Glutamatergic neuron (in vitro differentiated cells): ENCODE measurements at places on chromosomes 1 and 21. TPM values are rescaled to one million over a fixed set of nuclear protein-coding genes. Genes with fewer than 3 reads are reported as not detected.
A peak's percentile ranks its signal among the peaks of the same experiment; 100 is the strongest.

The FHAD1 gene
- not detected for total RNA-seq

The CELA2B gene
- total RNA-seq = not detected

The CASZ1 gene
- 18.3 TPM for total RNA-seq

The INPP5B gene
- 19.3 TPM for total RNA-seq

The ETV3L gene
- not detected for total RNA-seq

The MKNK1 gene
- total RNA-seq = 58.4 TPM

The TRPM2 gene
- total RNA-seq = not detected

The SDC3 gene
- total RNA-seq = 41.7 TPM

The TNNT2 gene
- total RNA-seq = not detected

The LENEP gene
- 1.3 TPM for total RNA-seq

The C1orf141 gene
- not detected for total RNA-seq

The SLC41A1 gene
- total RNA-seq = 6.2 TPM

The SLC30A2 gene
- total RNA-seq = not detected

The GCLM gene
- total RNA-seq = 14.9 TPM

The INSRR gene
- 6.9 TPM for total RNA-seq

The CELA2A gene
- total RNA-seq = not detected

GRCh38 chr1:162056043-162056442 lies 13.4 kb upstream of the NOS1AP start:
- DNase-seq = peak; percentile 75

- peak; percentile 60 for DNase-seq
Observed at GRCh38 chr1:244796719-244797406, 38.6 kb upstream of the COX20 start.

DNA sequence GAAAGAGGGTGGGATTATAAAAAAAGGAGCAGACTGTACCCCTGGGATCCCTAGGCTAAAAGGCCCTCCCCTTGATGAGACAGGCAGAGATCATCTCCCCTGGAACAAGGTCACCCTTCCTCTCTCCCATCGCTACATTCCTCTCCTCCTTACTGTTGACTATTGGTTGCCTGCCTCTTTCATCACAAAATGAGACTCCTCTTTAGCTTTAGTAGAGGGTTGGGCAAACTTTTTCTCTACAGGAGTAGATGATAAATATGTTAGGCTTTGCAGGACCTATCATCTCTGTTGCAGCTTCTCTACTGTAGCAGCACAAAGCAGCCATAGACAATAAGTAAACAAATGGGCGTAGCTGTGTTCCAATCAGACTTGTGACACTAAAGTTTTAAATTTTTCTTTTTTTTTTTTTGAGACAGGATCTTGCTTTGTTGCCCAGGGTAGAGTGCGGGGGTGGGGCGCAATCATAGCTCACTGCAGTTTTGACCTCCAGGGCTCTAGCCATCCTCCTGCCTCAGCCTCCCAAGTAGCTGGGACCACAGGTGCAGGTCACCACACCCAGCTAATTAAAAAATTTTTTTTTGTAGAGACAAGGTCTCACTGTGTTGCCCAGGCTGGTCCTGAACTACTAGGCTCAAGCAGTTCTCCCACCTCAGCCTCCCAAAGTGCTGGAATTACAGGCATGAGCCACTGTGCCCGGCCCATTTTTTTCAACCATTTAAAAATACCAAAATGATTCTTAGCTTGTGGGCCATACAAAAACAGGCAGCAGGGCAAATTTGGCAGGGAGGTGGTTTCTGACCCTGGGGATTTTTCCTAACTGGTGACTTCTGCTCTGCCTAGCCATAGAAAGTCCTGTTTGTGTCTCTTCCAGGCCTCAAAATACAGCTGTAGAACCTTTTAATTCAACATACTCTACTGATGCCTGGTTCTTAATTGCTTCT lies 15.1 kb downstream of the MCL1 start:
- DNase-seq = no peak

DNA sequence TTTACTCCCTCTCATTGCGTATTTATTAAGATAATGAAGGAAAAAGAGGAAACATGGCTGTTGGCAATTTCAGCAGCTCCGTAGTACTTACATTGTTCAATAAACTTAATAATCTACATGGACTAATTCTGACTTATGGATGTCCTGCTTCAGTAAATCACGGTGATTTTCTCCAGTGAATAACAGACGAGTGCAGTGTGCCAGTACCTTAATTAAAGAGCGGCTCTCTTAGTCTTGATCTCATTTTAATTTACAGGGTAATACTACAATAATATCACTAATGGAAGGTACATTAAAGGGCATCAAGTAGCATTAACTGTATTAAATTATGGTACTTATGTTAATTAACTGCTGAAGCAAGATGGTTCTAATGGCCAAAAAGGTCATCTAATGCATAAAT lies 187.2 kb downstream of the NTNG1 start:
- DNase-seq = no peak

- no peak for DNase-seq
Observed at GRCh38 chr1:230464671-230465070, 38.5 kb upstream of the PGBD5 start.

- DNase-seq = no peak
Observed at GRCh38 chr1:86965827-86966182, 51.4 kb downstream of the HS2ST1 start.

- DNase-seq = no peak
Observed at GRCh38 chr1:154802336-154802969, 67.6 kb downstream of the KCNN3 start.

GRCh38 chr1:243793298-243793697 lies 56.7 kb downstream of the AKT3 start:
- DNase-seq = no peak

- no peak for DNase-seq
Observed at GRCh38 chr1:86478416-86479156, 9.9 kb downstream of the CLCA1 start.

DNA sequence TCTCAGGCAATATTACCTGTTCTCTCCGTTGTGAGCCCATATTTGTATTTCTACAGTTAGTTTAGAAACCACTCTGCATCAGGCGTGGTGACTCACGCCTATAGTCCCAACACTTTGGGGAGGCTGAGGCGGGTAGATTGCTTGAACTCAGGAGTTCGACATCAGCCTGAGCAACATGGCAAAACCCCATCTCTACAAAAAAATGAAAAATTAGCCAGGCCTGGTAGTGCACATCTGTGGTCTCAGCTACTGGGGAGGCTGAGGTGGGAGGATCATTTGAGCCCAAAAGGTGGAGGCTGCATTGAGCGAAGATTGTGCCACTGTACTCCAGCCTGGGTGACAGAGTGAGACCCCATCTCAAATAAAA lies 19.7 kb upstream of the ID3 start:
- DNase-seq = no peak

DNA sequence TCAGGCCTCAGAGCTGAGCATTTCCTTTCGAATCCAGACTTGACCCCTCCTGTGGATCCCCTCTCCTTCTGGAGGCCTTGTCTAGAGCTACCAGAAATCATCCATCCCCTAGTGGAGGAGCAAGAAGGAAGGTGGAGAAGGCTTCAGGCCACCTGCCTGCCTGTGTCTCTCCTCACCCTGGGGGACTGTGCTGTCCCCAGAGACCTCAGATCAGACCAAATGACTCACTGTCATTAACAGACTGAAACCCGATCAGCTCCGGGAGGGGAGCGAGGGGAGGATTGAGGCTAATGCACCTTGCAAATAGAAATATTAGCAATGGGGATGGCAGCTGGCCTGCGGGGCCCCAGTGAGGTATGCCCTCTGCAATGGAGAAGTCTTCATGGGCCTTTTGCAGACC lies 2.1 kb downstream of the MYBPH start:
- DNase-seq = peak; percentile 64

DNA sequence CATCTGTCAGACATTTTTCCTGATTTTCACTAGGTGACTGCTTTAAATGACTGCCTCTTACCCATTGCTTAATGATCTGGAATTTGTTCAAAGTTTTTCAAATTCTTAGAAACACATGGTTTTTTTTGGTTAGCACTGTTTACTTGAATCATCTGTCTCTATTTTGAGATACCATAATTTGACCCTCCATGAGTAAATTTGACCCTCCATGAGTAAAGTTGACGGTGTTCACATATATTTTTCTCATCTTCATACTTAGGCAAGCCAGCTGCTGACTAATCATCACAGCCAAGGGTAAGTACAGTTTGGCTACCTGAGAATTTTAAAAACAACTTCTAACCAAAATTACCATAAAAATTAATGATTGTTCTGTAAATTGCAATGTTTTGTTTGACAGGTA lies 586.5 kb downstream of the PTBP2 start:
- no peak for DNase-seq

- no peak for DNase-seq
Observed at GRCh38 chr1:240134596-240134995, 42.9 kb downstream of the FMN2 start.

- DNase-seq = no peak
Observed at GRCh38 chr1:93499533-93499932, 51.6 kb downstream of the FNBP1L start.

DNA sequence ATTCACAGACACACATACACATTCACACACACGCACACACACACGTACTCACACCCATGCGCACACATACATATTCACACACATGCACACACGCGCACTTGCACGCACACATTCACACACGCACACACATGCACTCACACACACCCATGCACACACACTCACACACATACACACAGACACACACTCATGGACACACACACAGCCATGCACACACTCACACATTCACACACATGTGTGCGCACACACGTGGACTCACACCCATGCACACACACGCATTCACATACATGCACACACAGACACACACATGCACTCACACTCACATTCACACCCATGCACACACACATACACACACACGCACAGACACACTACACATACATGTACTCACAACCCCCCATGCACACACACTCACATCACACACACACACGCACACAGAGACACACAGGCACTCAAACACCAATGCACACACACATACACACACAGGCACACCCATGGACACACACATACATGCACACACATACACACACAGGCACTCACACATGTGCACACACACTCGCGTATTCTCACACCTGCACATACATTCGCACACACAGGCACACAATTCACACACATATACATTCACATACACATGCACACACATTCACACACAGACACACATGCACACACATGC lies 589.1 kb downstream of the PTPRU start:
- no peak for DNase-seq

DNA sequence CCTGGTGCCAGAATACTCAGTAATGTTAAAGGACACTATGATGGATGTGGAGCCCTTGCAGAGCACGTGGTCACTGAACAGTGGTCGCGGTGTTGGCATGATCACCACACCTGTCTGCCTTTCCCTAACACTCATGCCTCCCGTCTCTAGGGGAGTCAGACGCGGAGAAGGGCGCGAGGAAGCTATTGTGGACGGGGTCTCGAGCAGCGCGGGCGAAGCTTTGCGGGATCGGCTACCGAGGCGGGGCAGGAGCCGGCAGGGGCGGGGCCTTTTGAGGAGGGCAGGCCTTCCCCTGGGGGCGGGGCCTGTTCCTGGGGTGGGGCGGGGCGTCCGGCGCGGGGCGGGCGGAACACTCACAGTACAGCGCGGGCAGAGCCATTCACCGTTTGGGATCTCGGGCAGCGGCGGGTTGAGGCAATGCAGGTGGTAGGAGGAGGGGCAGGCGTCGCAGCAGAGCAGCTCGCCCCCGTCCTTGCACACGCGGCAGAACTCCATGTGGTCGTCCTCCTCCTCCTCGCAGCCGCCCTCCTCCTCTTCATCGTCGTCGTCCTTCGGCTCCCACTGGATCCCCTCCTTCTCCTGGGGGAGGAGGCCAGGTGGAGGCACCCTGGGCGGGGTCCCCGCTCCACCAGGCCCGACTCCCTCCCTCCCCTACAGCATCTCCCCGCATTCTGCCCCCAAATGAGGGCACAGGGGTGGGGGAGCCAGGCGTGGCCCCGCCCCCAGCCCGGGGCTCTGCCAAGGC lies 31.5 kb downstream of the CHD5 start:
- DNase-seq = peak; percentile 87

DNA sequence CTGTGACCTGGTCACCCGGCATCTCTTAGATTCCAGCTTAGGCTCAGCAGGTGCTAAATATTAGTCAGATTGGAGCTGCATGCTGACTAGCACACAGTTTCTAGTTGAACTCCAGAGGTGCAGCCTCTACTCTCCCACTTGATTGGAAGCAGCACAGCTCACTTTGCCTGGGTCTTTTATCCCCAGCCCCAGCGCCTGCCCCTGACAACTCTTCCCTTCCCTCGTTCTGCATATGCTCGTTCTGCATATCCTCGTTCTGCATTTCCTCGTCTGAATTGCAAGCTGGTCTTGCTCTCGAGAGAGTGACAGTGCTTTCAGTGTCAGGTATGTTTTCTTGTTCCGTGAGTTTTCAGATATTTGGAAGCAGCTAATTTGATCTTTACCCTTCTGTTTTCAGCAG lies 11.7 kb downstream of the COL18A1 start:
- peak; percentile 13 for DNase-seq

DNA sequence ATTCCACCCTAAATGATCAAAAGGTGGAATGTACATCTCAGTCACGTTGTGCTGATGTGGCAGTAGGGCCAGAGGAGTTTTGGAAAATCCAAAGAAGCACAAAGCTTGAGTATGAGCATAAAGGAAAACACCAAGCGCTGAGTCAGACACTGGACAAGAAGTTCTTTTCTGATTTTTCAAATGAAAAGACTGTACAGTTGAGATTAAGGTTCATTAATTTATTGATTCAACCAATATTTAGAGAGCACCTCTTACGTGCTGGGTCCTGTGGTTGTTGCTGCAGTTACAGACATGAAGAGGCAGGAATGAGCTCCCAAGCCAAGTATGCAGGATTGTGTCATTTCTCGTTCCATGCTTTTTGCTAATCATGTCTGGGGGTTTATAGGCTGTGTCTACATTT lies 28.9 kb upstream of the APP start:
- DNase-seq = no peak

- no peak for DNase-seq
Observed at GRCh38 chr1:53071915-53072314, 9.9 kb downstream of the PODN start.

DNA sequence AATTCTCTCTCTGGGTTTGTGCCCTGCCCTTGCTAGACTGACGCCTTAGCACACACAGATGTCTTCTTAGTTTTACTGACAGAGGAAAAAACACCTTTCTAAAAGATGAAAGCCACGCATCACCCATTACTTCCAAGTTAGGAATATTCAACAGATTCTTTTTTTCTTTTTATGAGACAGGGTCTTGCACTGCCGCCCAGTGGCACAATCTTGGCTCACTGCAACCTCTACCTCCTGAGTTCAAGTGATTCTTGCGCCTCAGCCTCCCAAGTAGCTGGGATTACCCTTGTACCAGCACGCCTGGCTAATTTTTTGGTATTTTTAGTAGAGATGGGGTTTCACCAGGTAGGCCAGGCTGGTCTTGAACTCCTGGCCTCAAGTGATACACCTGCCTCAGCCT lies 169.2 kb downstream of the APP start:
- DNase-seq = no peak
